CD4-positive, alpha-beta T cell (primary cell): ENCODE measurements at places on chromosomes 13 and 19. TPM values are rescaled to one million over a fixed set of nuclear protein-coding genes. Genes with fewer than 3 reads are reported as not detected.
A peak's percentile ranks its signal among the peaks of the same experiment; 100 is the strongest.

Gene ARHGAP33
- 19.5 TPM for total RNA-seq

Gene IFNL1
- not detected for total RNA-seq

Gene LYPD3
- total RNA-seq, result 37.3 TPM

Gene KLK1
- not detected for total RNA-seq

Gene KRTDAP
- not detected for total RNA-seq

Gene LYL1
- total RNA-seq, result 2.1 TPM

Gene IL17D
- 0.47 TPM for total RNA-seq

Gene JAK3
- 121 TPM for total RNA-seq

Gene KASH5
- not detected for total RNA-seq

Gene ERICH6B
- not detected for total RNA-seq

Gene FFAR1
- total RNA-seq, result not detected

Gene NCAN
- total RNA-seq, result not detected

Gene ZNF30
- 0.84 TPM for total RNA-seq

DNA sequence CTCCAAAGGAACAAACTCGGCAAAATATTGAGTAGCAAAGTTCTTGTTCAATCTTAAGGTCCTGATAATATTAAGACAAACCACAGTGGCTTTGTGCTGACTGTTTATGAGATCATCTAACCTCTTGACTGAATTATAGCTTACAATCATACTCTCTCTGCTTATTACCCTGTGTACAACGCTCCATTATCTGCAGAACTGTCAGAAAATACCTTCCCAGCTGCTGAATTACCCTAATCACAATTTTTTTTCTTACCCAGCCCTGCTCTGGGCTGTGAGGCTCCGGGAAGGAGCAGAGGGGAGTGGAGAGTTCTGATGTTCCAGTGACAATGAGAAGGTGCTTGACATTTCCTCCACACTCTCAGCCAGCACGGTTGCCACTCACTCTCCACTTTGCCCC, 64.8 kb downstream of the DCT start:
- no peaks in the 10 kb centered on the region for H3K27me3 ChIP-seq
- no peak overlapping the region for H3K4me3 ChIP-seq
- H3K4me1 ChIP-seq, result peaks cover 2% of the 10 kb centered on the region
- no peak for DNase-seq
- no peaks in the 10 kb centered on the region for H3K36me3 ChIP-seq

- H3K4me3 ChIP-seq, result no peak overlapping the region
- no peaks in the 10 kb centered on the region for H3K36me3 ChIP-seq
- H3K27ac ChIP-seq, result no peak overlapping the region
- DNase-seq, result no peak
- H3K4me1 ChIP-seq, result no peaks in the 10 kb centered on the region
These were observed 103.0 kb downstream of the KL start for GRCh38 chr13:33119022-33119781.

GRCh38 chr19:18785179-18786124, 5.7 kb downstream of the COMP start:
- peak; percentile 69 for DNase-seq
- H3K27ac ChIP-seq, result no peak overlapping the region
- peaks cover 48% of the 10 kb centered on the region for H3K27me3 ChIP-seq
- peaks cover 44% of the 10 kb centered on the region for H3K4me1 ChIP-seq

GRCh38 chr19:1400281-1401137, 833 bp downstream of the GAMT start:
- no peak overlapping the region for H3K27ac ChIP-seq
- peaks cover 39% of the 10 kb centered on the region for H3K4me1 ChIP-seq
- no peaks in the 10 kb centered on the region for H3K27me3 ChIP-seq
- H3K36me3 ChIP-seq, result no peaks in the 10 kb centered on the region

DNA sequence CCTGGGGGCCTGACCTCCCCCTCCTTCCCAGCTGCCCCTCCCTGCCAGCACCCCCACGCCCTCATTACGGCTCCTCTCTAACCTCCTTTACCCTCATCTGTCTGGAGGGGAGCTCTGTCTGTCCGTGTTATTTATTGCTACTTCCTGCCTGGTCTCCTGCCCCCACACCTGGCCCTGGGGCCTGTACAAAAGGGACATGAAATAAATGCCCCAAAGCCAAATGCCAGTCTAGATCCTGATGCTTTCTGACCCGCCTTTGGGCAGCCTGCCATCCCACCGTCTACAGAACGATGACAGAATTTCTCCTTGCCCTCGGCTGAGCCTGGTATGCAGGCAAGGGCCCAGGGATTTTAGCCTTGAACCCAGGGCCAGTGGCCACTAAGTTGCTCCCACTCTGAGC, 15.4 kb upstream of the CD22 start:
- no peaks in the 10 kb centered on the region for H3K27me3 ChIP-seq
- H3K4me3 ChIP-seq, result no peak overlapping the region
- no peak for DNase-seq
- no peaks in the 10 kb centered on the region for H3K36me3 ChIP-seq
- no peak overlapping the region for H3K27ac ChIP-seq

DNA sequence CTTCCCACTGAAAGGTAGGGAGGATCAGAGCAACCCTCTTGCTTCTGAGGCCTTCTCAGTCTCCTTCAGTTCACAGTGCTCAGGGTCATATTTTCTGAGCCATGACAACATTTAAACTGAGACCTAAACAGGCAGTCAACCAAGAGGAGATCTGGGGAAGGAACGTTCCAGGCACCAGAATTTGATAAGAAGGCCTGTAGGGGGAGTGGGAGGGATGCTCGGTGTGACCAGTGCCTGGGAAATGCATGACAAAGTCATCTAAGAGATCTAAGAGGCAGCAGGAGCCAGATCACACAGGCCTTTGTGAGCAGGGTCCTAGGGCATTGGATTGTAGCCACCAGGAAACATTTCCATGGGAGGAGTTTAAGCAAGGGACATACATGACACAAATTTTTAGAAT, 71.6 kb downstream of the SHISA2 start:
- no peak for DNase-seq
- H3K27me3 ChIP-seq, result no peaks in the 10 kb centered on the region
- no peaks in the 10 kb centered on the region for H3K36me3 ChIP-seq
- H3K4me3 ChIP-seq, result no peak overlapping the region
- H3K27ac ChIP-seq, result no peak overlapping the region

DNA sequence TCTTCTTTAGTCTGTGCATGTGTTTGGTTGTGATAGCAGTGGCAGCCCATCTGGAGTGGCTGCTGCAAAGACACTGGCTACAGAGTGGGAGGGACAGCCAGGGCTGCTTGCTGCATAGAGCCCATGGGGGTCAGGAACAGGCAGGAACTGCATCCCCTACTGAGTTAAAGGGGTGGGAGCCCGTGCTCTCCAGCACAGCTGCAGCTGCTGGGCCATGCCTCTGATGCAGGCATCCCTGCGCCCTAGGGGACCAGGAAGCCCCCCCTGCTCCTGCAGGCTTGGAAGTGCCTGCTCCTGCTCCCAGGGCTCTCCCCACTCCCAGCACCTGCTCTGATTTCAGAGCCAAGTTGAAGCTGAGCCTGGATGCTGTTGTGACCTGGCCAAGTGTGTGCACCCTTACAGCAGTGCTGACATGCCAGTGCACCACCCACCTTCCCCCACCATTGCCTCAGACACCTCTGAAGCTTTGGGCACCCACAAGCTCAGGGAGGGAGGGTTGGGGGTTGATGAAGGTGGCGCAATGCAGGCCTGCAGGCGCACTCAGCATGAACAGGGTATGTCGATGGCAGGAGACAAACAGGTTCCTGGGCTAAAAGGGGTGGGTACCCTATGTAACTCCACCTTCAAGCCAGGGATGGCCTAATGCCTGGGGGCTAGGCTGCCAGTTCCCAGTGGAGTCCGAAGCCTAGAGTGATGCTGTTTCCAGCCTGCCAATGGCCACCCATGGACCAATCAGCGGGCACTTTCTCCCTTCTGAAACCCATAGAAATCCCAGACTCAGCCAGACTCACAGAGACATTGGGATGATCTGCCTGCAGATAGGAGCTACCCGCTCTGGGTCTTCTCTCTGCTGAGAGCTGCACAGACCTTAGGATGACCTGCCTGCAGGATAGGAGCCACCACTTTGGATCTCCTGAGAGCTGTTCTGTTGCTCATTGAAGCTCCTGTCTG, 919.9 kb upstream of the MIR17HG start:
- H3K27ac ChIP-seq, result no peak overlapping the region
- no peaks in the 10 kb centered on the region for H3K4me1 ChIP-seq
- no peaks in the 10 kb centered on the region for H3K36me3 ChIP-seq

DNA sequence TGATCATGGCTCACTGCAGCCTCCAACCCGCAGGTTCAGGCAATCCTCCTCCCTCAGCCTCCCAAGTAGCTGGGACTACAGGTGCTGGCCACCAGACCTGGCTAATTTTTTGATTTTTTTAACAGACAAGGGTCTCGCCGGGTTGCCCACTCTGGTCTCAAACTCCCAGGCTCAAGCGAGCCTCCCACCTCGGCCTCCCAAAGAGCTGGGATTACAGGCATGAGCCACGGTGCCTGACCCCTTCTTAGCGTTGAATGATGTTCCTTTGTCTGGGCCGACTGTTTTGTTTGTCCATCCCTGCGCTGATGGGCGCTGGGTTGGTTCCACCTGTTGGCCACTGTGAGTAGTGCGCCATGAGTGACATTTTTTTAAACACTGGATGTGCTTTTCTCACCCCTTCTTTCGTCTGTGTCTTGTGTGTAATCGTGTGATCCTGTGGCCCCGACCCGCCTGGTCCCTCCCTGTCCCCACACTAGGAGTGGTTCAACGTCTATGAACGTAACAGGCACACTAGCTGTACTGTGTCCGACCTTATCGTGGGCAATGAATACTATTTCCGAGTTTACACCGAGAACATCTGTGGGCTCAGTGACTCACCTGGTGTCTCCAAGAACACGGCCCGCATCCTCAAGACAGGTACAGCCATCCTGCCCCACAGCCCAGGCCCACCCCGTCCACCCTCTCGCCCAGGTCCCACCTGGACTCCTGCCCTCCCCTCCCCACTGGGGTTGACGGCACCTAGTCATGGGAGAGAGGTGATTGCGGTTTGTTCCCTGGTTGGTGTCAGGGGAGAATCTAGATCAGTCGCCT, 15.0 kb upstream of the EMC10 start:
- H3K4me1 ChIP-seq, result peaks cover 5% of the 10 kb centered on the region
- peak; percentile 30 for DNase-seq
- H3K4me3 ChIP-seq, result no peak overlapping the region

DNA sequence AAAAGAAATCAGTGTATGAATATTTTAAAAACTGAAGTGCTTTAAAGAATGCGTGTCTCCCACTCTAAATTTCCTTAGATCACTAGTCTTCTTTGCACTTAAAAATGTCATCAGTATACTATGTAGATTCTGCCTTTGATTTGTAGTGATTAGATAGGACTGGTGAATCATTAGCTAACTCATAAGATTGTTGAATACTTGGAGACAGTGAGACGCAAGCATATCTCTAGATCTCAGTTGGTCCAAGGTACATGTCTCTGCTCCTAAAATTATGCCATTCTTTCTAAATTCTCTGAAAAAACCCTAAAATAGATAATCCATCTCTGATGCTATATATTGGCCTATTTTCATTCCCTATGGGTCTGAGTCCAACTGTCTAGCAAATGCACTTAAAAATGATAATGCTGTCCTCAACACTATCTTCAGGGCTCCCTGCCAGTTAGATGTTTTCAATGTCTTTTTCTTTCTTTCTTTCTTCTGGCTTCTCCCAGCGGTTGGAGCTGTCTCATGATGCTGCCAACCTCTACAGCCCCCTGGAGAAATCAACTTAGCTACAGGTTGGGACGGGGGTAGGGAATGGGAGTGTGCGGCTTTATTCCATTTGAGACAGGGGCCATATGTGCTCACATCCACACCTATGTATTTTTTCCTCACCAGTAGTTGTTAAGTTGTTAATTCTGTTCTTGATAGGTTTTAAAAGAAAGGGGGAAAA, 301.0 kb downstream of the NDFIP2 start:
- DNase-seq, result no peak
- no peak overlapping the region for H3K4me3 ChIP-seq
- H3K36me3 ChIP-seq, result no peaks in the 10 kb centered on the region
- H3K4me1 ChIP-seq, result no peaks in the 10 kb centered on the region

GRCh38 chr19:42378225-42379215, 11.6 kb downstream of the CNFN start:
- peaks cover 15% of the 10 kb centered on the region for H3K27me3 ChIP-seq
- H3K27ac ChIP-seq, result no peak overlapping the region
- DNase-seq, result no peak
- H3K36me3 ChIP-seq, result no peaks in the 10 kb centered on the region

DNA sequence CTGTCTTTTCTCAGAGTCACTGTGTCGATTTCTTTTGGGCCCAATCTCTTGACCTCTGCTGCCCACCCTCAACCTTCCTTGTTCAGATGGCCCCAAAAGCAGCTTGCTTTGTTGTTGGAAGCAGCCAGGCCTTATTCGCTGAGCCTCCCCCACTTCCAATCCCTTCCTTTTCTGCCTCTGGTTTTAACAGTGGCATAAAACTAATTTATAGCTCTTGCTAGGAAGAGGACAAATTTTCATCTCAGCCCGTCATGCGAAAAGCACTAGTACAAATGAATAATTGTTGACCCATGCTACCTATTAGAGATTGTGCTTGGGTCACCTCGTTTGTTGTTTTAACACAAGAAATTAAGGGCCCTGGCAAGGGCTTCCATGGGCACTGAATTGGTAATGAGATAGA, 51.1 kb downstream of the SIAH3 start:
- H3K4me1 ChIP-seq, result no peaks in the 10 kb centered on the region
- no peak overlapping the region for H3K27ac ChIP-seq
- H3K4me3 ChIP-seq, result no peak overlapping the region
- no peaks in the 10 kb centered on the region for H3K27me3 ChIP-seq

DNA sequence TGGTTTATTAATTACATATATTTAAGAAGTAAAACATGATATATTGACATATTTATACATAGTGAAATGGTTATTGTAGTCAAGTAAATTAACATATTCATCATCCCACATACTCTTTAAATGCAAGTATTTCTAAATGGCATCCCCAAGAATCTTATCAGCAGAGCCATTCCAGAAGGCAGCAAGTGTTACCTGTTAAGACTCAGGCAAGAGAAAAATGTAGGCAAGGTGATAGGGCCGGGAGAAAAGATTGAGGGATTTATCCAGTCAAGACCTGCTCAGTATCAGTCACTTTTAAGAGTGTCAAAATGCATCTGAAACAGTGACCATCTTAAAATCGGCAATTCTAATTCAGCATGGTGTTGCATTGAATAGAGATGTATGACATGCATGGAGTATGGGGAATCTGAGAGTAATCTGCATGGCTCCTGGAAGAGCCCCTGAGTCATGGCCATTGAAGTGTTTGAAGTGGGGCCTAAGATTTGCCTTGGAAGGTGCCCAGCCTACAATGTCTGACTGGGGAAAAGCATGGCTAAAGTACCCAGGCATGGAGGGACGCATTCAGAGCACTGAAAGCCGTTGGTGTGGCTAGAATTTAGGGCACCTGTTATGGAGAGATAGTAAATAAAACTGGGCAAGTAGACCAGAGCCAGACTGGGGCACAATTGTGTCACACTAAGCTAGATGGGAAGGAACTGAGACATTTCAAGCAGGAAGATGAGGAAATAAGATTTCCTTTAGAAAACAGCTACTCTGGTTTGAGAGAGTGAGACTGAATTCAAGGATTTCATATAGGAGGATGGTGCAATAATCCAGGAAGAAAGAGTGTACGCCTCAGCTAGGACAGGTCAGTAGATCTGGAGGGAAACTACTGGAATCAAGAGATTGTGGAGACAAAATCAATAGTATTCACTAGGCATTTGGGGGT, 25.0 kb upstream of the C1QTNF9B start:
- H3K27me3 ChIP-seq, result peaks cover 4% of the 10 kb centered on the region
- no peaks in the 10 kb centered on the region for H3K4me1 ChIP-seq
- no peak overlapping the region for H3K27ac ChIP-seq
- no peak for DNase-seq
- H3K4me3 ChIP-seq, result no peak overlapping the region
